ENCODE measurements at places on chromosomes 16 and 17.

DNA sequence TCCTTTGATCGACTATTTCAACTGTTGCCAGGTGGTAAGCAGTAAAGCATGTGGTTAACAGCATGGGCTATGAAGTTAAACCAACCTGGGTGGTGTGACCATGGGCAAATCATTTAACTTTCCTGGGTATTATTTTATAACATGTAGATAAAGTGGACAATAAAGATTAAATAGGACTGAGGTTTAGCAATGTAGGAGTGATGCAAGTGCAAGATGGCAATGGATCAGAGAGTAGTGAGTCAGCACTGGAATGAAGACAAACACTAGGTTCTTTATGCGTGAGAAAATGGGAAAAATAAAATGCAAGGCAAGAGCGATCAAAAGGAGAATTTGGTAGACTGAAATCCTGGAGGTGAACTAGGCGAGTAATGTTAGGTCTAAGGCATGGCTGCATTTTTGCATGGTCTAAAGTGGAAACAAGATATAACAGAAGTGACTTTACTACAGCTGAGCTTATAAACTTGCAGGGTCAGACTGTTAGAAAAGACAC is 222.4 kb upstream of the AXIN2 start:
- no peak for DNase-seq

GRCh38 chr17:48244121-48244711 is 136.7 kb downstream of the SNX11 start:
- DNase-seq, result no peak

DNA sequence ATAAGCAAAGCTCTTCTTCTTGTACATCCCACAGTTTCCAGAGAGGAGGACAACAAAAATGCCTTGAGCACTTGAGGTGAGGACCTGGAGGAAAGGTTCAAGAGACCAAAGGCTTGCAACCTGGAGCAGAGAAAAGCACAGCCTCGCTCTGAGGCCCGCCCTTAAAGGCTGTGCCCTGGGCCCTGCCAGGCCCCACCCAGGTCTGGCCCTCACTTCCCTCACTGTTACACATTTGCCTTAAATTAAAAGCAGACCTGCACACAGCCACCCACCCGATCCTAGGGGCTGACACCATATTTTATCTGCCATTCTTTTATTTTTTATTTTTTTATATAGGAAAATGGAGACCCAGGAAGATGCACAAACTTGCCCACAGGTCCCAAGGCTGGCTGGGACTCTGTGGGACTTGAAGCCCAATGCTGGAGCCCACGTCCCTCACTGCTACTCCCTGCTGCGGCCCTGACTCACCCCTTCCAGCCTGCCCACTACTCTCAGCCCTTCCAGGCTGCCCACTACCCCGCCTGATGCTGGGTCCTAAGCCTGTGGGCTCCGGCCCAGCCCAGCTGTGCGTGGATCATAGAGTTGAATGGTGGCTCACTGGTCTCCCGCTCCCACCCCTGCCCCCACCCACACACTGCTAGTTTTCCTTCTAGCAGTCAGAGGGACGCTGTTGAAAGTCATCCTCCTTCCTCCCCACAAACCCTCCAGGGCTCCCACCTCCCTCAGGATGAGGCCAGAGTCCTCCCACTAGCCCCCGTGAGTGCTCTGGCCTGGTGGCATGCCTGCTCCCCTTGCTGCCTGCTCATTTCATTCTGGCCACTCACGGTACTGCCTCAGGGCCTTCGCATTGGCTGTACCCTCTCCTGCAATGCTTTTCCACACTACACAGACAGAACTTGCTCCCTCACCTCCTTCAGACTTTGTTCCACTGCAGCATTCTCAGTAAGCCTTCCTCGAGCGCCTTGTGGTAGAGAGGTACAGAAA is 77.6 kb upstream of the MED9 start:
- DNase-seq, result no peak

DNA sequence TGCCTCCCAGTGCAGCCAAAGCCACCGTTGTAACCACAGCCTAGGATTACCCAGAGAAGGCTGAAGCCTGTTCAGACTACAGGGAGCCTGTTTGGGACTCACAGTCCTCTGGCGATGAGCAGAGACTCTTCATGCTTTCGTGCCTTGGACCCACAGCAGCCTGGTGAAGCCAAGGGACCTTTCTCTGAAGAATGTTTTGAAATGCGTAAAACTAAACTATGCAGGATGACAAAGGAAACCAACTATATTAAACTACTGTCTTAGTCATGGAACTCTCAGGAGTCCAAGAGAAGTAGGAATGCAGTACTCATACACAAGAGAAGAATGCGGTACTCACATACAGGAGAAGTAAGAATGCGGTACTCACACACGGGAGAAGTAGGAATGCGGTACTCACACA is 20.9 kb downstream of the ABR start:
- DNase-seq, result no peak

GRCh38 chr16:56932721-56933619 is 1.0 kb downstream of the HERPUD1 start:
- DNase-seq, result peak; percentile 2

GRCh38 chr17:27257031-27257357 is 36.9 kb upstream of the WSB1 start:
- DNase-seq, result no peak

GRCh38 chr17:22512506-22512905 is 820.2 kb downstream of the KCNJ18 start:
- DNase-seq, result no peak

DNA sequence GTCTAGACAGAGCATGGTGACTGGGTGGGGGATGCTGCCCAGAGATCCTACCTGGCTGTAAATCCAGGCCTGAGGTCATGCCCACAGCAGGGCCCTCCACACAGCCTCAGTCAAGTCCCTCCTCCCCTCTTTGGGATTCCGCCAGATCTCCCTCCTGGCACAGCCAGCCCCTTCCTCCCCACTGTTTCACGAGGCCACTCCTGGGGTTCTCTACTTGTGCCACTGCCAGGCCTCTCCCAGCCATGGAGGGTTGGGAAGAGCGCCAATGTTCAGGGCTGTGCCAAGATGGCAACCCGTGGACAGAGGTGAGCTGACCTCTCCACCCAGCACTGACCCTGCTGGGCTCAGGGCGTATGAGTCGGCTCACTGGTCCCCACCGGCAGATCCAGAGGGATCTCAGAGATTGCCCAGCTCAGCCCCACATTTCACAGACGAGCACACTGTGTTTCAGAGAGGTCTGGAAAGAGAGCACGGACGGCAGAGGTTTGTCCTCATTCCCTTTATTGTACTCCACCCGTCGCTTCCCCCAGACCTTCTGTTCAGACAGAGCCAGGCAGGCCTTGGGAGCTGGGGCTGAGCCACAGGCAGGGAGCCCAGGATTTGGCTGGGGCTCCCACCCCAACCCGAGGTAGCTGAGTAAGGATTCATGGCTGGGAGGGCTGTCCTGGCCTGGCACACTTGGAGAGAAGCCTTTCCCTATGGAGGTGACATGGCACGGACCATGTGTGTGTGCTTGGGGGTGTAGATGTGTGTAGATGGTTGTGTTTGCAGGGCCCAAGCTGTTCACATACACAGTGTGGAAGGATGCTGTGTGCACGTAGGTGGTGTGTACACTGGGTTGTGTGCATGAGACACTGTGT is 3.5 kb upstream of the CAMKK1 start:
- DNase-seq, result no peak

DNA sequence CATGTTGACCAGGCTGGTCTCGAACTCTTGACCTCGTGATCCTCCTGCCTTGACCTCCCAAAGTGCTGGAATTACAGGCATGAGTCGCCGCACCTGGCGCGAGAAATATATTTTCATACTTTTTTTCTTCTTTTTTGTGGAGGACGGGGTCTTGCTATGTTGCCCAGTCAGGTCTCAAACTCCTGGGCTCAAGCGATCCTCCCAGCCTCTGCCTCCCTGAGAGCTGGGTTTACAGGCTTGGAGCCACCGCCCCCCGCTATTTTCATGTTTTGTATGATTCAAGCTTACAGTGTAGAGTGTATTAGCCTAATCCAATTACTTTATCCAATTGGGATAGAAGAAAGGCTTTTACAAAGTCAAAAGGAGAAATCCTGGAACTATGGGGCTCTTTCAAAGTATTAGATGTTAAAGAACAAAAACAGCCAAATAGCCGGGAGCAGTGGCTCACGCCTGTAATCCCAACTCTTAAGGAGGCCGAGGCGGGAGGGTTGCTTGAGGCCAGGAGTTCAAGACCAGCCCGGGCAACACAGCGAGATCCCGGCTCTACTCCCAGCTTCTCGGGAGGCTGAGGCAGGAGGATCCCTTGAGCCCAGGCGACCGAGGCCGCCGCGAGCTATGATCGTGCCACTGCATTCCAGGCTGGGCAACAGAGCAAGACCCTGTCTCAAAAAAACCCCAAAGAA is 1.4 kb upstream of the MAP1LC3B start:
- DNase-seq, result no peak

DNA sequence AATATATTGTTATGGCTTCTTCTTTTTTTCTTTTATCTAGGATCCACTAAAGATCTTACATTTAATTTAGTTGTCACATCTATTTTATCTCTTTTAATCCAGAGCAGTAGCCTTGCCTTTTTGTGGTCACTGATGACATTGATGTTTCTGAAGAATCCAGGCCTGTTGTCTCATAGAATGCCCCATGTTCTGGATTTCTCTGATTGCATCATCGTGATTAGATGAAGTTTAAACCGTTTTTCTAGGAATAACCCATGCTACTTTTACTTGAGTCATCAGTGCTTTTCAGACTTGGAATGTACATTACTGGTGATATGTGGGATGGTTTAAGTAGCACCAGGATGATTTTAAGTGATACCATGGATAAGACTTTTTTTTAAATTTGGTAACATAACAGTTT is 106.4 kb upstream of the CES5A start:
- no peak for DNase-seq

DNA sequence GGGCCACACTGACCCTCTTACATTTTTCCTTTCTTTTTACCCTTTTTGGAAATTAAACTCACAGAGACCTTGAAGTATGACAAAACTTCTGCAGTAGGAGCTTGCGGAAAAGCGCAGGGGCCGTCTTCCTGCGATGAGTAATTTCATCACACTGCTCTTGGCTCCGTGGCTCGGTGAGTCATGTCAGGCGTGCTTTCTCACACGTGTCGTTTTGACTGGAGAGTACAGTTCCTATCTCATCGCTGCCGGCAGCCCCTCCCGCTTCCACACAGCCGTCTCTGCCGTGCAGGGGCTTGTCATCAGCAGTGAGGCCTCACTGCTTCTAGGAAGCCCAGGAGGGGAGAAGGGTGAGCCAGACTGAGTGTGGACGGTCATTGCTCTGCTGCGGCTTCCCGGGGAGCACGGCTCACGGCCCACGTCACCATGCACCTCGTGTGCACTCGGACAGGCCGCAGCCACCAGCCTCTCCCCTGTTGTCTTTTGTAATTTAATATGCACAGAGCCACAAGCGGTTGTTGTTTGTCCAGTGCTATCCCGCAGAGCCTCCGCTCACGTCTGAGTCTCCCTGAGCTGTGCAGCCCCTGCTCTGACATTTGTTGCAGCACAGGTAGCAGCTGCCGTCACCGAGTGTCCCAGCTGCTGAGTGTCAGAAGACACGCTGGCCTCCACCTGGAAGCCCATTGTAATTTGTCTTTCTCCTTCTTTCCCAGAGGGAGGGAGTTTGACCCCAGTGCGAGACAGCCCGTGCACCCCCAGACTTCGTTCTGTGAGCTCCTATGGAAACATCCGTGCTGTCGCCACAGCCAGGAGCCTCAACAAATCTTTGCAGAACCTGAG is 99.4 kb upstream of the CHMP6 start:
- DNase-seq, result peak; percentile 65

DNA sequence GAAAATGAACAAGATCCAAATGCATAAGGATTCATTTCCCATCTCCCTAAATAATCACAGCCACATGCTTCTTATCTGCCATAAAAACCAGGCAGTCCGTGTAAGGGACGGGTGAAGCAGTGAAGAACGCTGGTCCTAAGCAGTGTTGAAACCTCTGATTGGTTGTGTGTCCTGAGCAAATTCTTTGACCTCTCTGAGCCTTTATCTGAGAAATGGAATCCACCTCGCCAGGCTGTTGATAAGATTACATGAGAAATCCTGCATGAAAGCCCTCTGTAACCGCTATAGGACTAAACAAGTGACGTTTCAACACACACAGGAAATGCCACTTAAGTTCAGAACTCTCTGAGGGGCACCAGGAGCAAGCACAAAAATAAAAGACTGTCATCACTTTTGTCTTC is 26.8 kb downstream of the GAS7 start:
- no peak for DNase-seq

- DNase-seq, result no peak
Observed at GRCh38 chr16:67415872-67416793, at the start of gene ZDHHC1. ZDHHC1 (minus strand) TSS chr16:67416477; CDS start chr16:67407775, 8,702 bp downstream.

DNA sequence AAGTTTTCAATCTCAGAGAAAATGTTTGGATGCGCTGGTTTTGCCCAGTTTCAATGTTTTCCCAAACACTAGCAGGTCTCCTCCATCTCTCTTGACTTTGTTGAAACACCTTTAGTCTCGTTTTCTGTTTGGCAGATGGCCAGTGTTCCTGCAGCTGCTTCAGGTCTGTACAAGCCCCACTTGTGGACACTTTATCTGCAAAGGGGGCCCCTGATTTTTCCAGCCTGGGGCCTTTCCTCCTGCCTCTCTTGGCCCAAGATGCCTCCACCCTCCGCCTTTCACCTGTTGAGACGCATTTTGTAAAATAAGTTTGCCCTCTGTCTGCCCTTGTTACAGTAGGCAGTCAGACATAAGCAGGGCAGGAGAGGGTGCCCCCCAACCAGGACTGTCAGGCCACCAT is 21.8 kb upstream of the PRM1 start:
- no peak for DNase-seq

GRCh38 chr17:76411247-76411646 is 26.8 kb downstream of the SPHK1 start:
- DNase-seq, result no peak

GRCh38 chr17:34998205-34998604 is 17.9 kb downstream of the LIG3 start:
- DNase-seq, result peak; percentile 58

GRCh38 chr17:48290378-48290777 is 139.6 kb downstream of the SKAP1 start:
- no peak for DNase-seq

DNA sequence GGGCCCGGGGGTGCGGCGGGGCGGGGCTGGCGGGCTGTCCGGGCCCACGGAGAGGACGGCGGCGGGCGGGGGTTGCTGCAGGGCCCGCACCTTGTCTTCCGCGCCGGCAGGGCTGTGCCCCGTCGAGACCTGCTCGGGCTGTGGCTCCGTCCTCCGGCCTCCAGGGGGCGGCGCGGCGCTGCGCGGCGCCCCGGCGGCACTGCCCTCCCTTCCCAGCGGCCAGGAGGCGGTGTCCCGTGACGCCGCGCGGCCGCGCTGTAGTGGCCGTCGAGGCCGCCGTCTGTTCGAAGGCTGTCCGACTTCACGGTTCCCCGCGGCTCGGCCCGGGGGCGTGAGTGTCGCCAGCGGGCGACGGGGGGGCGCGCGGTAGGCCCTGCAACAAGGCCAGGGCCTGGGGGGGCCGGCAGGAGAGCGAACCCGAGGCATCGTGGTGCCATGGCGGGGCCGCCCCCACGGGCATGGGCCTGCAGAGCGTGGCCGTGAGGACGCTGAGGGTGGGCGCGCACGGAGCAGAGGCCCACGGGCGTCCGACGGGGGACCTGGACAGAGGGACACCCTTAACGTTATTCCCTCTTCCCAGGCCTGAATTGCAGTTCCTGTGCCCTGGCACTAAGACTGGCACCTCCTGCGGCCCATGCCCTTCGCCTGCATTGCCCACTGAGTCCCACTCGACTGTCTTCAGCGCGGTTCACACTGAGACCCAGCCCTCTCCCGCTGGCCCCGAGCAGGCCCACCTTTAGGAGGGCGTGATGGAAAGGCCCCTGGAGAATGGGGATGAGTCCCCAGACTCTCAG is at the start of gene PLEKHG4:
Gene PLEKHG4 (plus strand): TSS at position 237 of the 794 bp plus-strand sequence. CDS start 513 bp downstream, at position 750.
- DNase-seq, result peak; percentile 56

All from stimulated activated CD4-positive, alpha-beta T cell treated with anti-CD3 and anti-CD28 coated beads, Interleukin-1b, Interleukin-23, amount 100 ng/mL, for 1 hour (primary cell).